Thymus (tissue), 14 donors: ENCODE measurements at places on chromosomes 12 and 14.

GRCh38 chr12:100166232-100166631, 23.6 kb upstream of the BLTP3B start:
- no peak for DNase-seq

GRCh38 chr14:59507752-59508103, 23.4 kb downstream of the JKAMP start:
- DNase-seq = no peak

- no peak for DNase-seq
Observed at GRCh38 chr14:78974691-78975090, 804.5 kb downstream of the NRXN3 start.

DNA sequence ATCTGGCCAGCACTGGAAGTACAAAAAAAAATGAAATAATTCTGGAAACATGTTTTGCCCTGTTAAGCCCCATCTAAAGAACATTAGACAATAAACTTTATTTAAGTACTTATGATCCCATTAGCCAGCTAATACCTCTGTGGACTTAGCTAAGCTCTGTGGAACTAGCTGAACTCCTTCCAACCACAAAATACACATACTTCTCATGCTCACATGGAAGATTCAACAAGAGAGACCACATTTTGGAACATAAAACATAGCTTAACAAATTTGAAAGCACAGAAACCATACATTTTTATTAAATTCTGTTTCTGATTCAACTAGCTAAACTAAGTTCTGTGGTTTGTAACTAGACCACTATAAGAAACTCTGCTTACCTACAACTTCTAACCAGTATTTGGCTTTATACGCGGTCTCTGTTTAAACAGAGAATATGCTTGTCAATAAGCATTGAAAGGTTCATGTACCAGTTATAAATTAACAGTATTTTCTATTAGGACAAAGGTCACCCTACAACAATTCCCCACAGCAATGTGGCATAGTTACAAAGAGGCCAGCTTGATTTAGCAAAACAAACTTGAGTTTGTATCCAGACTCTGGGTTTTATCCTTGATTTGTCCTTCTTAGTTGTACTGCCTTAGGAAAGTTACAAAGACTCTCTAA, 300.1 kb downstream of the C12orf50 start:
- DNase-seq = no peak

DNA sequence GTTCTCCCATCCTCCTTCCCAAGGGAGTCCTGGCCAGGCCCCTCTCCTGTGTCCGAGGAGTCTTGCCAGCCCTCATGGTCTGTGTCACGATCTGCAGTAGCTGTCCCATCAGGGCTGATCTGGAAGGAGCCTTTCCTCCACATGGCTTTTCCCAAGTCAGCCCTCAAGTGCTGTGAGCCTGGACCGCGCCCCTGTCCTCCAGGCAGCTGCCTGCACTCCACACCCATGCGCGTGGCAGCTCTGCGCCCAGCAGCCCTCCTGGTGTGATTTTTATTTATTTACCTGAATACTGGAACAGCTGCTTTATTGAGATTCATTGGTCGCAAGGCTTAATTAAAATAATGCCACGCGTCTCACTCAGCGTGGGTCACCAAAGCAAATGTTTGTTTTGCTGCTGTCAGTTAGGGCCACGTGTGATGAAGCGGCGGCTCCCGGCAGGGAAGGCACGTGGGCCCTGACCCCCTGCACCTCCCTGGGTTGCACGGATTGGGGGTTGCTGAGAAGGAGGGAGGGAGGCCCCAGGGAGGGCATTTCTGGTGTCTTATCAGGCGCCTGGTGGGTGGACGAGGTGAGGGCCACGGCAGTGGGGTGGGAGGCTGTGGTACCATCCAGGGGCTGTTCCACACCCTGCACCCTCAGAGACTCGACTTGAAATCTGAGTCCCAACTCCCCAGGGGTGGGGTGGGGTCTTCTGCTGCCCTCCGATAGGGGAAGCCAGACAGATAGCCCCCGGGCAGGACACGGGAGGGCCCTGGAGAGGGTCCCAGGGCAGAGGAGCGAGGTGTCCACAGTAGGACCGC, 206.3 kb upstream of the C14orf180 start:
- DNase-seq = no peak

DNA sequence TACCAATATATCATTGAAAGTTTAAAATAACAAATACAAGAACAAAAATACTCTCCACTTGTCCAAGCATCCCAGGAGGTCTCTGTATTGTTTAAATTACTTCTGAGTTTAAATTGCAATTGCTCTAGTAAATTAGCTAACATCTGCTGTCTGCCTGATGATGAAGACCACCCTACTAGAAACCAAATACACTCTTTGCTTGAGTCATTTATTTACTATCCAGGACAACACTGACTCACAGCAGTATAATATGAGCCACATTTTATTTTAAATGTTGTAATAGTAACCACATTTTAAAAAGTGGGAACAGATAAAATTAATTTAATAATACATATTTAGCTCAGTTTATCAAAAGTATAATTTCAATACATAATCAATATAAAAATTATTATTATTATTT, 62.9 kb upstream of the EEA1 start:
- no peak for DNase-seq

GRCh38 chr12:56198836-56199235, 9.6 kb upstream of the SMARCC2 start:
- DNase-seq = no peak

DNA sequence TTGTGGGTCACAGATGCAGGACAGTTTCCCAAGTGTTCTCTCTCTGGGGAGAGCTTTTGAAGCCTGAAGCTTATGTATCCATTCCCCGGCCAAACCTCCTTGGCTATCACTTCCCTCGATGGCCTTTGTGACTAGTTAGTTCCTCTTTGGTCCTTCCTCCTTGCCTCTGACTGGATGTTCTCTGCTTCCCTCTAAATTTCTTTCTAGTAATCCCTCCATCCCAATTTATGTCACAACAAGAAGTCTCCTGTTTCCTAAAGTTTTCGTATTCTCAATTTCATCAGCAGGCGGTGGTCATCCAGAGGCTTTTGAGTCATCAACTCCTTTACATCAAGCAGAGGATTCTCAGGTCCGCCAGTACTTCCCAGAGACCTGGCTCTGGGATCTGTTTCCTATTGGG, 27.5 kb downstream of the A2ML1 start:
- DNase-seq = no peak

DNA sequence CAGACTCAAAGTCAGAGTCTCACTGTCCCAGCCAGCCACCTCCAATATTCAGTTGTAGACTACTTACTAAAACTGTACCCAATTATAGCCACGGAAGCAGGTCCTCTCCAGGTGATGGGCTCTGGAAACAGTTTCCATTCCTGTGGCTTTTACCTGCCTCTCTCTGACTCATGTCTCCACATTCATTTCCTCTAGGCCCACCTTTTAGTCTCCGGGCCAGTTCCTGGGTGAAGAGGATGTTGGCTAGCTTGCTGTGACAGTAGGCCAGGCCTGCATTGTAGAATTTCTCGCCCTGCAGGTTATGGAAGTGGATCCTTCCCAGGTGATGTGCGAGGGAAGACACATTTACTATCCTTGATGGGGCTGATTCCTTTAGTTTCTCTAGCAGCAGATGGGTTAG, 5.6 kb downstream of the RDH11 start:
- DNase-seq = no peak

- peak; percentile 48 for DNase-seq
Observed at GRCh38 chr12:101876861-101877805, at the start of gene DRAM1. Gene DRAM1, plus strand, starts transcription at chr12:101877580. Its CDS starts 210 bp downstream, at chr12:101877790.

DNA sequence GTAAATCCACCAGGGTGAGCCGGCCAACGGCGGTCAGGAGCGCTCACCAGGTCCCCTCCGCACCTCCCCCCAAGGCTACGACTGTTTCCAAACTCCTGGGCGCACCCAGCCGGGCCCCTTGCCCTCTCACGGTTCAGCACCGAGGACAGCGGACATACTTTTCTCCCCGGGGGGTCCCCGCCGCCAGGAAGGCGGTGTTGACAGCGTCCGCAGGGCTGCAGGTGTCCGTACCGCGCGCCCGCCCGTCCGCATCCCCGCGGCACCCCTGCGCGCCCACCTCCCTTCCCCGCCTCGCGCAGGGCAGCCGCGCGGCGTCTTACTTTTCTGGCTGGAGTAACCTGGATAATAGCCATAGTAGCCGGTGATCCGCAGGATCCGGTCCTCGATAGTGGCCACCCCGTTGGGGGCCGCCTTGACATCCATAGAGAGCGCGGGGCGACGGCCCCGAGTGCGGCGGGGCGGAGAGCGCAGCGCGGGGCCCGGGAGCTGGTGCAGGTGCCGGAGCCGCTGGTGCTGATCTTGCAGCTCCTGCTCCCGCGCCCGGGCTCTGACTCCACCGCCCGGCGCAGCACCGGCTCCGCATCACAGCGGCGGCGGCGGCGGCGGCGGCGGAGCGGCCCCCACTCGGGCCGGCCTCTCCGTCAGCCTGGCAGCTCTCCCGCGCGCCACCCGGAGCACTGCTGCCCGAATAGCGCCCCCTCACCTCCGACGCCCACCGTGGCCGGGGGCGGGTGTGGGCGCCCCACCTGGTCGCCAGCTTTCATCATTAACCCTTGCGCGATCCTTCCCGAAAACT, at the start of gene SLC35F4:
Gene SLC35F4 (minus strand): TSS at position 690 of the 796 bp plus-strand sequence.
- no peak for DNase-seq

DNA sequence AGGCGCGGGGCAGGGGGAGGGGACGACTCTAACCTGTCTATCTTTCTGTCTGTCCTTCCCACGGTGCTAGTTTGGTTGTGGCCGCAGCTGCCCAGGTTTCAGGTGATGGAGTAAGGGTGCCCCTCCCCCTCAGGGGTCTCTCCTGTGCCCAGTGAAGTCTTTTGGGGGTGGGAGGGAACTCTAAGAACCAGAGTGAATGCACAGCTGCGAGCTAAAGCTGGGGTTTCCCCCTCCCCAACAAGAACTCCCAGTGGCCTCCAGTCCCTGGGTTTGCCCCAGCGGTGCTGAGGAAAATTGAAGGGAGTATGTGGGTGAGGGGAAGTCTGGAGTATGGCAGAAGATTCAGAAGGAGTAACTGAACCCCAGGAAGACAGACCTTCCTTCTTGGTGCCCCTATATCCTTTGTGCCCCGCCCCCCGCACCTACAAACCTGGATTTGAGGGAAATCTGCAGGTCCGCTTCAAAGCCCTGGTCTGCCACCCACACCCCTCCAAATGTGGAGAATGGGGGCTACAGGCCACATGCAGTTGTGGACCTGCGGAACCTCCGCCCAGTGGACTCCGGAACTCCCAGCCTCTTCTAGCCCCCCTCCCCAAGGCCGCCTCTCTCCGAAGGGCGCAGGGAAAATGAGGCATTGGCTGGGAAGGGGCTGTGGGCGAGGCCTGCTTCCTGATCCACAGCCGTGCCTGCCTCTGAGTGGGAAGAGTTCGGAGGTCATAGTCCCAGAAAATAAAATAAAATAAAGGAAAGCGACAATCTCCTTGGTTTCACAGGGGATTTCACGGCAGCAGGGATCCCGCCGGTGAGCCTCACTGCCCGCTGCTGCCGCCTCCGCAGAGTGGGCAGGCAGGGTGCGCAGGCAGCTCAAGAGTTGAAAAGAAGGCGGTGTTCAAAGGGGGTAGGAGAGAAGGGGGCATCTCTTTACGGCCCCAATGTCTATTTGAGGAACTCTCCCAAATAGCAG, 3.4 kb upstream of the HOXC9 start:
- DNase-seq = no peak

DNA sequence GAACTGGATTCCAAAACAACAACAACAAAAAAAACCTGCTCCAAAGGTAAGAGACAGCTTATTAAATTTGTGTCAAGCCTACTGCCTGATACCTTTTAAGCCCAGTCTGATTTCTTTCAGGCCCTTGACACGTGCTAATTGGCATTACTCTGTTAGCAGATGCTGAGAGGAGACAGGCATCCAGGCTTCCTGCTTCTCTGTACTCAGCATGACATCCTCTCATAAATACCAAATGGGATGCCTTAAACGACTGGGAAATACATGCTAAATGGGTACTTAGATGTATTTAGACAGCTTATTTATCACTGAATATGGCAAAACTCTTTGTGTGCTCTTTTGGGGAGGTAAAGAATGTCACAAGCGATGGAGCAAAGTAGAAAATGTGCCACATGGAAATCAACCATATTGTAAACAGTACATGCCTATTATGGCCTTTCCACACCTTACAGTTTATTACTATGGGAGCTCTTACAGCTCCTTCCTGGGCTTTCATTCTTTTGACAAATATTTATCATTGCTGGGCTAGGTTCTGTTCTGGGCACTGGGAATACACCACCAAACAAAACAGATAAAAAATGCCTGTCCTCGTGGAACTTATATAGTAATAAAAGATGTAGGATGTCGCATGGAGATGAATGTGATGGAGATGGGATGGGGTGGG, 11.5 kb upstream of the PCED1B start:
- DNase-seq = no peak

DNA sequence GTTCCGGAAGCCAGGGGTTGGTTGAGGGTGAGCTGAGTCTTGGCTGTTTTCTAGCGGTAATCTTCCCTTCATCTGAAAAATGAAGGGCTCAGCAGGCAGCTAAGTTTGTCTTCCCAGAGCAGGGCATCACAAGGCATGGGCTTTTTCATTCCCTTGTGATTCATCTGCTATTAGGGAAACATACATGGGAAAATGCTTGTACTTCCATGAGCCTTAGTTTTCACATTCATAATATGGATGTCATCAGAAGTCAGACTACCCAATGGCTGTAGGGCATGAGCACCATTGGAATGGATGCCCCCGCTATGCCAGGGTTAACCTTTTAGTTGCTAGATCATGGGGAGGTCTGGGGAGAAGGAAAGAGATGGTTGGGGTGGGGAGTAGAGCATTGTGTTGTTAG, 18.7 kb downstream of the HELB start:
- no peak for DNase-seq

GRCh38 chr12:92641291-92641690, 61.5 kb upstream of the PLEKHG7 start:
- no peak for DNase-seq

- peak; percentile 41 for DNase-seq
Observed at GRCh38 chr12:132477017-132477702, 12.8 kb upstream of the FBRSL1 start.

- DNase-seq = no peak
Observed at GRCh38 chr12:116313194-116313927, 35.9 kb upstream of the MED13L start.

DNA sequence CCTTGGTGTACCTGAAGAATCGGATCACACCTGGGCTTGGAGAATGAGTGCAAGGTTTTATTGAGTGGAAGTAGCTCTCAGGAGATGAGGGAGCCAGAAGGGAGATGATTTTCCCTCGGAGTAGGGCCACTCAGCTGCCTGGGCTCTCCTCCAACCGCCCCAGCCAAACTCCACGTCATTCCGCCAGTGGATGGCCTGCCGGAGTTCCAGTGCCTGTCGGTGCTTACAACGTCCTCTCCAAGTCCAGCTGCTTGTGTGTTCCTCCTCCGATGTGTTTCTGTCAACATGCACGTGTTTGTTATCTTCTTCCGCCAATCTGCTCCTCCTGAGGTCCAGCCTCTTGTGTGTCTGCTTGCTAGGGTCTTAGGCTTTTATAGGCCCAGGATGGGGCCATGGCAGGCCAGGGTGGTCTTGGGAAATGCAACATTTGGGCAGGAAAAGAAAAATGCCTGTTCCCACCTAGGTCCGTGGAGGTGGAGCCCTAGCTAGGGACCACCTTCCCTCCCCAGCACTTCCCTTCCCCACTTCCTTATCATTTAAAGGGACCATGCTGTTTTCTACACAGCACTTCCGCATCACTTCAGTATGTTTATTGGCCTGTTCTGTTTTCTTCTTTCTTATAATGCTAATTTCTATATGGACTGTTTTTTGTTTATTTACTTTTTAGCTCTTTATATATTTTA, 343.2 kb downstream of the PDZRN4 start:
- no peak for DNase-seq
